ENCODE measurements at places on chromosomes 6 and 20. TPM values are rescaled to one million over a fixed set of nuclear protein-coding genes. Genes with fewer than 3 reads are reported as not detected.

DNA sequence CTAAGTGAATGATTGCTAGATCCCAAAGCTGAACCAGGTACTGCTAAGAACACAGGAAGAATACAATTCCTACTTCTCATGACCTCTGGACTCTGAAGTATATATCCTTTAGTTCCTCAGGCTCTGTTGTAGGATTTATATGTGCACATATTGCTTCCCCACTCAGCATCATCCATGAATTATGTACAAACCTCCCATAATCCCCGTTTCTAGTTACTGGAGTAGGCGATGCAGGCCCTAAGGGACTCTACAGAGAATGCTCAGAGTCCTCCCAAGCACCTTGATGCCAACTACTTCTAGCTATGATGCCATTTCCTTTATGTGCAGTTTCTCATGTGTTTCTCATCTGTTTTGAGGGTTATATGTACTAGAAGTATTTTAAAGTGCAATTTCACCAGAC is 154.9 kb upstream of the EPHA7 start:
- no peak overlapping the region for H3K4me3 ChIP-seq
- no peaks in the 10 kb centered on the region for H3K27me3 ChIP-seq
- no peak overlapping the region for H3K27ac ChIP-seq
- no peaks in the 10 kb centered on the region for H3K4me1 ChIP-seq

DNA sequence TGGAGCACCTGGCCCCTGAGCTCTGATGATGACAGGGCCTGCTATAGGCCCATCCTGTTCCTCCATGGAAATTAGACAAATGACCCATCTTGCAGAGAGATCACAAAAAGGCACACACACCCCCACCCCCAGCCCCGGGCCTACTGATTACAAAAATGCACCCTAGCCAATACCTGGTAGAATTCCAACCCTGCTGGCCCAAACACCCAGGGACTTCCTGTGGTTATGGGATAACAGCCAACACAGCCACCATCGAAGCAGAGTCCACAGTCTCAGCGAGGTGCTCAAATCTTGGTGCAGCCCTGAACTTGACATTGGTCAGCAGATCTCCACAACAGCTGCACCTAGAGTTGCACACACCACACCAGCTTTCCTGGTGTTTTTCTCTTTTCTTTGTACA is 17.0 kb downstream of the NCR2 start:
- H3K27ac ChIP-seq = no peak overlapping the region
- no peaks in the 10 kb centered on the region for H3K36me3 ChIP-seq
- H3K4me3 ChIP-seq = no peak overlapping the region
- DNase-seq = no peak
- no peaks in the 10 kb centered on the region for H3K27me3 ChIP-seq

- no peaks in the 10 kb centered on the region for H3K36me3 ChIP-seq
- no peaks in the 10 kb centered on the region for H3K27me3 ChIP-seq
- no peak for DNase-seq
- no peaks in the 10 kb centered on the region for H3K4me1 ChIP-seq
- no peak overlapping the region for H3K27ac ChIP-seq
These were observed 65.9 kb downstream of the CRYBG1 start for GRCh38 chr6:106426250-106426970.

DNA sequence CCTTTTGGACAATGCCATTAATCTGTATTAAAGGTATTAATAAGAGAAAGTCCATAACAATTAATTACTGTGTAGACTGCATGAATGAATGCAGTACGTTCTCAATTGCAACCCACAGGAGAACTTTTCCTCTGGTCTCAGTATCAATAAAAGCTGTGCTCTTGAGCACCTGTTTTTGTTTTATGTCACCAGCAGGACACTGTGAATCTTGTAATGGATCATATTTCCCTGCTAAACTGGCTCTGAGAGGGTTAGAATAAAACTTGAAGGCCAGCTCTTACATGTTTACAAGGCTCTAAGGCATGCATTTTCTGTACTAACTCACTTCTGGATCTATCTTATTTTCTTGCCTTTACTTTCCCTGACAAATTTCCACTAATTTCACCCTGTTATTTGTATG is 214.3 kb upstream of the PLN start:
- H3K36me3 ChIP-seq = no peaks in the 10 kb centered on the region
- DNase-seq = no peak
- no peak overlapping the region for H3K4me3 ChIP-seq
- H3K27ac ChIP-seq = no peak overlapping the region

DNA sequence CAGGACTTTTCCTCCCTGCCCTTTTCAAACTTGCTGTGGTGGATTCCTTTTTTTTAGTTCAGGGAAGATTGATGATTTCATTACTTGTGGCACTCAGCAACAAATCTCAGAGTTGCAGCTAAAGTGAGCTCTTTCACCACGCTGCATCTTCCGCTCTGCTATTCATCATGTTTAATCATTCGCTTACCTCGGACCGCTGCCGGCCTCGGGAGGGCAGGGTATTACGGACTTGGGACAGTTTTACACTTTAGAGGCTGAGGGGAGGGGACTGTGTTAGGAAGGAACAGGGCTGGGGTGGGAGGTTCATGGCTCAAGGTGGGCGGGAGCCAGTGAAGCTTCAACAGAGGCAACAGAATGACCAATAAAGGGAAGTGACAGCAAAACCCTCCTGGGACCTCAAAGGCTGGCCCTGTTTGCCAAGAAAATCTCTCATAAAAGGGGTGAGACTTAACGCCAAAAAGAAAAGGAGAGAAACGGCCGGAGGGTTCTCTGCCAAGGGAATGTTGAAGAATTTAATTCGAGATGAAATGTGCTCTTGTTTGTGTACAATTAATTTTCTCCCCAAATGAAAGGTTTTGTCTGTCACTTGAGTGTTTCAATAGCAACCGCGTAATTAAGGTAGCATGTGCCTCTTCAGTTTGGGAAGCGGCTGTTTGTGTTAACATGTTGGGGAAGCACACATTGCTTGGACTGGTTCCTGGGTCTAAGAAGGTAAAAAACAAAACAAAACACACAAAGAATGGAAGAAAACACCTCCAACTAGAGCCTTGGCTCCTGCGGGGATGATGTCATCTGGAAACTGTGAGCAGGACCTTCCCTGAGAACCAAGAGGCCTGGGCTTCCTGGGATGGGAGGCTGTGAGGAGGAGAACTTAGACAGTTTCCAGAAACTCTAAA is 72.5 kb upstream of the SULF2 start:
- no peaks in the 10 kb centered on the region for H3K27me3 ChIP-seq
- H3K4me3 ChIP-seq = no peak overlapping the region
- no peaks in the 10 kb centered on the region for H3K36me3 ChIP-seq
- no peak for DNase-seq
- H3K27ac ChIP-seq = no peak overlapping the region
- no peaks in the 10 kb centered on the region for H3K4me1 ChIP-seq

DNA sequence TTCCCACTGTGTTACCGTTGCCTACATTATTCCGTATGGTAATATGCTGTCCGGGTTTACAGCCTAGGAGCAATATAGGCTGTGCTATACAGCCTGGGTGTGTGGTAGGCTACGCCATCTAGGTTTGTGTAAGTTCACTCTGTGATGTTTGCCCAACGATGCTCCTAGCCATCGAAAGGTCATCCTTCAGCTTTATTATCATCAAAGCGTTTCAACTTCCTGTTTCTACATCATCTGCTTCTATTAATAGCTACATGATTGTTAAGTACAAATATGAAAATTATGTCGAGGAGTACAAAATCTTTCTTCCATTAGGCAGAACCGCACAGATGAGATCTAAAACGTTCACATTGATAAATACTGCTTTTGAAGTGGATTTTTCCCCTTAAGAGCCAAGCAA is 69.9 kb downstream of the PPP1R14C start:
- H3K4me1 ChIP-seq = no peaks in the 10 kb centered on the region
- no peak overlapping the region for H3K27ac ChIP-seq
- DNase-seq = no peak
- no peaks in the 10 kb centered on the region for H3K36me3 ChIP-seq
- H3K27me3 ChIP-seq = no peaks in the 10 kb centered on the region
- no peak overlapping the region for H3K4me3 ChIP-seq

LY6G5B gene
- total RNA-seq = 12.6 TPM

CDC40 gene
- total RNA-seq = 27.2 TPM

BPIFB1 gene
- not detected for total RNA-seq

MEI4 gene
- 0.23 TPM for total RNA-seq

LY86 gene
- not detected for total RNA-seq

LRRC73 gene
- total RNA-seq = 0.26 TPM
